ENCODE measurements at places on chromosomes 6 and 20.
A peak's percentile ranks its signal among the peaks of the same experiment; 100 is the strongest.

DNA sequence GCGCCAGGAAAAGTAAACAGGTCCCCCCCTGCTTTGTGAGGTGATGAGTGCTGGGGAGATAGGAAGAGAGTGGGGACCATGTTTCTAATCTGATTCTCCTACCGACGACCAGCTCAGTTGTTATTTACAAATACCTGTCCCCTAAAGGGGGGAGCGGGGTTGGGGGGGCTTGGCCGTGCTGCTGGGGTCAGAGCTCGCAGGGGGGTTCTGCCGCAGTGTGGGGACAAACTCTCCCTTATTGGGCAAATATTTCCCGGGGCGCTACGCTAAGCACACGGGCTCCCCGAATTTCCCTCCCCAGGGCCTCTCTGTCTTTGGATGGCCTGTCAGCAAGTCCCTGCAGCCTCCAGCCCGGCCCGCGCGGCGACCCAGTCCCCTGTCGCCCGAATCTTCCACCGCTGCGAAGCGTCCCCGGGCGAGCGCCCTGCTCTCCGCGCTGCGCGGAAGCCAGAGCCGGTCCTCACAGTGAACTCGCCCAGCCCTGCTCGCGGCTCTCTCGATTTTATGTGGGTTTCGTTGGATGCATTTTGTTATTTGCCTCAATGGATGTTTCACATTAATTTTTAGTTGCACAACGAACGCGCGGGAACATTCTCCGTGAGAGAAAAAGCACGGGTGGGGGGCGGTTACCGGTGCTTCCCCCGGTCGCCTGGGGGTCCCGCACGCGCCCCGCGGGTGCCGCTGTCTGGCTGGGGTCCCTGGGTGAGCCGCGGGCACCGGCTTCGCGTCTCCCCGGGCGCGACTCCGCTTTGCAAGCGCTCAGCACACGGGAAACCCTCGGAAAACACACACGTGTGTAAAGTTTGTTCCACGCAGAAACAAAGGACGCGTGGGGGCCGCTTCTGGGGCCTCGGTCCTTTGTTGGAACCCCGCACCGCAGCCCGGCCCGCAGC, 1.5 kb upstream of the STX16 start:
- no peak for DNase-seq

- DNase-seq: no peak
Observed at GRCh38 chr6:119467488-119468081, 118.0 kb upstream of the MAN1A1 start.

GRCh38 chr6:79430913-79431536, 106.2 kb downstream of the LCA5 start:
- no peak for DNase-seq

DNA sequence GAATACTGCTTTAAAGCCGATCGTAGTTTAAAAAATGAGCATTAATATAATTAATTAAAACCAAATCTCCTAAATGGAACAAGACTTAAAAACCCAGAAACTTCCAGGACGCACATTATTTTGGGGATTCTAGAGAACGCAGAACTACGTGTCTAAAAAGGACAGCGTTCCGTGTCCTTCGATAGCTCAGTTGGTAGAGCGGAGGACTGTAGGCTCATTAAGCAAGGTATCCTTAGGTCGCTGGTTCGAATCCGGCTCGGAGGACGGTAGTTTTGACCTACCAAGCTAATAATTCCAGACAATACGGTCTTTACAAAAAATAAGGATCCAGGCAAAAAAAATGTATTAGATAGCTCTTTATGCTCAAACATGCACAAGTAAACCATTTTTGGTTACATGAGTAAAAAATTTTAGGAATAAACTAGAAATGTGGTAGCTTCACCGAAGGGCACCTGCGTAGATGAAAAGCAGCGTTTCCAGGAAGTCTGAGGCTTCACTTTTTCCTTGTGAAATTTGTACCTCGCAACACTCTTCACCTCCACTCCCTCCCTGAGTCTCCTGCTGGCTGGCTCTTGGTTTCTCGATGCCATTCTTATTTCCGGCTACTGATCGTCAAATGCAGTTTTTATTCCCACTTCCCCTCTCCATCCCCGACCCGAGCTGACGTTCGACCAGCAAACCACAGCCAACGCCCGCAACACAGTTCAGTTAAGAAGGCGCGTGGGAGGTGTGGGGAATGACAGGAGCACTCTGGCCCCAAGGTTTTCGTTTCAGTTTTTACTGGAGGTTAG, 19.6 kb upstream of the ABT1 start:
- DNase-seq: no peak

DNA sequence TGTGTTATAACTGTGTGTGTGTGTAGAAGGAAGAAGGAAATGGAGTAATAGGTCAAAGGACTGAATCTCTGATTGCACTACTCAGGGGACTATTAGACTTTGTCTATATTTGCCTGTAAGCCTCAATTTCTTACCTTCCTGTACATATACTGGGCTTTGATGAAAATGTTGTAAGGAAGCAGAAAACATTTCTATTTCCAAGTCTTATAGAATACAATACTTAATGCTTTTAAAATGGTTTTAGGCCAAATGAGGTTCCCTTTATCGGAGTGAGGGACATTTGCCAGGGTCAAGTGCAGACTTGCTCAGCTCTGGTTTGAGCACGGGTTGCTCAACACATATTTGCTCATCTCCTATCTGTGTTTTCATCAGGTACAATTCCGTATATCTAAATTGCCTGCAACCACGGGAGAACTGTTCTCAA, 28.3 kb downstream of the MEP1A start:
- no peak for DNase-seq

- DNase-seq: no peak
Observed at GRCh38 chr6:167107787-167108186, 15.1 kb upstream of the CCR6 start.

DNA sequence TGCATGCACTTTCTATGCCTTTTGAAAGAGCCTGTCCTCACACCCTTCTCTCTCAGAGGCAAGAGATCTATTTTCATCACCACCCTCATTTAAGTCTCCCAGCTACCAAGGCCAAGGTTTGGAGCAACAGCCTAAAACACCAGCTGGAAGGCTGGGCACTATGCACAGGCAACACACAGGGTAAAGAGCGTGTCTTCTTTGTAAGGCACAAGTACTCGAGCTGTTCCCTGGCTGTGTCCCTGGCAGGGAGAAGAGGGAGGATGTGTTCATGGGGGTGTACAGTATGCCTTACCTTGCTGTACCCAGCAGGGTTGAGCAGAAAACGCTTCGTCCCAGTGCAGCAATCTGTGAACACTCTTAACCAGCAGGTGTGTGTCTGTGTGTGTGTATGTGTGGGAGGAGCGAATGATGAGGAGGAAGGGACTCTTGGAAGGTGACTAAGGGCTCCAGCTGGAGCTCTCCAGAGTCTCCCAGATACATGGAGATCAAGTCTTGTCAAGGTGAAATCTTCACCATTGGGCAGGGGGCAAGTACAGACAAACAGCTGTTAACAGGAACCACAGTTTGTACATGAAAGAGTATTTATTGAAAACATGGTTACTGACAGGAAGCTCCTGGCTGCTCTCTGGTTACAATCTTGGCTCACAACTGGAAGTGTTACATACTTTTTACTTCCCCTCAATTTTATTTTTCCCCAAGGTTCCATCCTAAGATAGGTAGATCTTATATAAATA, 40.8 kb downstream of the ELMO2 start:
- no peak for DNase-seq

- DNase-seq: no peak
Observed at GRCh38 chr6:79208816-79209215, 25.7 kb downstream of the HMGN3 start.

- no peak for DNase-seq
Observed at GRCh38 chr6:30487926-30488325, 1.4 kb upstream of the HLA-E start.

GRCh38 chr6:12186528-12186927, 103.6 kb upstream of the EDN1 start:
- no peak for DNase-seq

- DNase-seq: peak; percentile 17
Observed at GRCh38 chr6:36682328-36683144, 4.0 kb downstream of the CDKN1A start.

DNA sequence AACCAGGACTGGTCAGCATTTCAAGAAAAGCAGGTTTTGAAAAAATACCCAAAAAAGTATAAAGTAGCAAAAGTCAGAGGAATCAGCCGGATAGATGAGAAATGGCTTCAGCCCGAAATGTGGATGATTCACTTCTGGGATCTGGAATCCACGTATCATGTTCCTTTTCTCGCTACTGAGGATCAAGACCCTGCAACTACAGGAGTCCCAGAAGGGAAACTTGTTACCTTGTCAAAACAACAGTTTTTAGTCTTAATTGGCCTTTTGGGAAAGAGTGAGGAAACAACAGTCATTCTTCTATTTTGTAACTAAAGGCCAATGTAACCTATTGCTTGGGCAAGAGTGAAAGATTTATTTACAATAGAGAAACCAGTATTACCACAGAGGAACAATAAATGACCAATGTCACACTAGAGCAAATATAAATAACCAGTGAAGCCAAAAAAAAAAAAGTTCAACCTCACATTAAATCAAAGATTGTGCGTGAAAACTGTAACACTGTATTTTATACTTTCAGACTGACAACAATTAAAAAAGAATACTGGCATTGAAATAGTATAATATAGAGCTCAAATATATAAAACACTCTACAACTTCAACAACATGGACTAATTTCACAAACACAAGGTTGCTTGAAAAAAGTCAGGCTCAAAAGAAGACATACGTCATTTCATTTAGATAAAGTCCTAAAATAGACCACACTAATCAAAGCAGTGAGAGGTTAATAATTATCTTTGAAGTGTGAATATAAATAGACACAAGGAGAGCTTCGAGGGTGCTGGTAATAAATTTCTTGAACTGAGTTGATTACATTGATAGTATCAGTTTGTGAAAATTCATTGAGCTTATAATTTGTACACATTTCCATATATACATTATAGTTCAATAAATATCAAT, 116.2 kb downstream of the GFRAL start:
- no peak for DNase-seq

- no peak for DNase-seq
Observed at GRCh38 chr20:53364646-53365045, 229.0 kb downstream of the ZNF217 start.

- DNase-seq: no peak
Observed at GRCh38 chr6:13172291-13172690, 156.0 kb downstream of the TBC1D7 start.

DNA sequence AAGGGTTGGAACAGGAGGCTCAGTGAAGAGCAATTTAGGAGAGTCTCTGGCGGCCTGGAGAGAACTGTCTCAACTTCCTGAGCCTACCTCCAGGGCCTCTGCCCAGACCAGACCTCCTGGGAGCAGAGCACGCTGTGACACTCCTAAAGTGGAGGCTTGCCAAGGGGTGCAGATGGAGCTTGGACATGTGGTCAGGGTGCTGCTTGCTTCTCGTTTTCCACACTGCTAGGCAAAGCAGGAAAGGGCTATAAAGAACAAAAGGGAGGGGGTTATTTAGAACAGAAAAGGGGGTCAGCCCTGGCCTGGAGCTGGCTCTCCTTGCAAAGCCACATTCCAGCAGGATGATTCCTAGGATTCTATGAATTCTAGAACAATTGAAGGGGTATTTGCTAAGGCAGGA, 145.7 kb upstream of the GGTLC1 start:
- DNase-seq: no peak

GRCh38 chr6:121442576-121442975, 7.1 kb downstream of the GJA1 start:
- DNase-seq: no peak

GRCh38 chr6:105021399-105021798, 64.5 kb downstream of the LIN28B start:
- DNase-seq: no peak

GRCh38 chr20:20273286-20273685, 94.6 kb upstream of the INSM1 start:
- DNase-seq: no peak

GRCh38 chr6:147063469-147064031, 140.7 kb upstream of the STXBP5 start:
- DNase-seq: no peak

GRCh38 chr6:31763619-31763940, 1.1 kb downstream of the SAPCD1 start:
- no peak for DNase-seq

GRCh38 chr6:35470663-35471120, 2.5 kb downstream of the RPL10A start:
- no peak for DNase-seq

- no peak for DNase-seq
Observed at GRCh38 chr6:105786890-105787655, 299.1 kb upstream of the PRDM1 start.

DNA sequence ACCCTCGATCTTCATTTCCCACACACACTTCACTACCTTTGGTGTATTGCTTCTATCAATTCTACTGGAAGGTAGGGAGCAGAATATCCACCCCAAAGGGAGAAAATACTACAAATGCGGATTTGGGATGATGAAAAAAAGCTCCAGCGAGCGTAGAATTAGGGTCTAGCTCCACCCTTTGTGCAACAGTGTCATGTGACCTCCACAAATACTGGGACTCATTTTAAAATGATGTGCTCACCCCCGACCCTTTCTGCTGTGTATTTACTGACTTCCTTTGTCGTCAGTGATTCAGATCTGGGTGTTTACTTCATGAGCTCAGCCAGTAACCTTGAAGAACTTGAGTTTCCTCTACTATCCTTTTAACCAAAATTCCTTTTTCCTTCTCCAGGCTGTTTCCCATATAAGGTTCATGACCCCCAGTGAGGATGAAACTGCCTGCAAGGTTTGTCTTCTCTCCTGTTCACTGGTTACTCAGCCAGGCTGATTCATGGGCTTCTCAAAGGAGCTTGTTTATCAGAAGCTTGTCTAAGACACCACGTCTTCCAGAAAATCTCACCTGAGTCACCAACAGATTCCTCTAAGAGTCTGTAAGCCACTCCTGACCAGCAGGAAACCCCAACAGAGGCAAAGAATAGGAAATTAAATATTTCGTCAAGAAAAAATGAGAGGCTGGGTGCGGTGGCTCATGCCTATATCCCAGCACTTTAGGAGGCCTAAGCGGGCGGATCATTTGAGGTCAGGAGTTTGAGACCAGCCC, 39.6 kb upstream of the PAX1 start:
- DNase-seq: no peak

DNA sequence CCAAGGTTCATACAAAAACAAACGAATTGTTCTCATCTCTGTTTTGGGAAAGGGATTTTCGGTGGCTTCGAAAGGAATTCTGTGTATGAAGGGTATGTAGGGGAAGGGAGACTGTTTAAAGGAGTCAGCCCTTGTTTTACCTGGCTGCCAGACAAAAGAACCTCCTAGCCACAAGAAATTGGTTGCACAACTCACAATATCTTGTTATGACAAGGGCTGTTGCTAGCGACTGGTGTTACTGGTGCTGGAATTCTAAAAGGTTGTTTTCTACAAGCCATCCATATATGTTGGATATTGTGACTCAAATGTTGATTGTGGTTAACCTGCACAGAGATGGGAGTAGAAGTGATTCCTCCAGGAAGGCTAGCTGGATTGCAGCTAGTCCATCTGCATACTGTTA, 34.6 kb upstream of the CITED2 start:
- no peak for DNase-seq

Data from stimulated activated CD8-positive, alpha-beta memory T cell treated with anti-CD3 and anti-CD28 coated beads, Interleukin-12 subunit alpha, Interleukin-12 subunit beta, amount 100 ng/mL, for 4 hours (primary cell).